Bronchial smooth muscle cell (primary cell): ENCODE measurements at places on chromosomes 11 and 22. TPM values are rescaled to one million over a fixed set of nuclear protein-coding genes. Genes with fewer than 3 reads are reported as not detected.

Gene UBQLNL
- total RNA-seq = 0.16 and 0.17 TPM in 2 replicates

Gene OR8D1
- total RNA-seq = under 0.01 TPM in 1 of 2 replicates, not detected in the other

Gene NOX4
- total RNA-seq = 0.26 and 0.47 TPM in 2 replicates

Gene PLEKHA7
- under 0.01 and 0.17 TPM in 2 replicates for total RNA-seq

Gene FAR1
- total RNA-seq = 30.7 and 41.3 TPM in 2 replicates

Gene SEC14L6
- 0.16 and 0.60 TPM in 2 replicates for total RNA-seq

Gene GAL3ST3
- total RNA-seq = under 0.01 TPM in 1 of 2 replicates, not detected in the other
